ENCODE measurements at places on chromosomes 3 and 15.
A peak's percentile ranks its signal among the peaks of the same experiment; 100 is the strongest.

DNA sequence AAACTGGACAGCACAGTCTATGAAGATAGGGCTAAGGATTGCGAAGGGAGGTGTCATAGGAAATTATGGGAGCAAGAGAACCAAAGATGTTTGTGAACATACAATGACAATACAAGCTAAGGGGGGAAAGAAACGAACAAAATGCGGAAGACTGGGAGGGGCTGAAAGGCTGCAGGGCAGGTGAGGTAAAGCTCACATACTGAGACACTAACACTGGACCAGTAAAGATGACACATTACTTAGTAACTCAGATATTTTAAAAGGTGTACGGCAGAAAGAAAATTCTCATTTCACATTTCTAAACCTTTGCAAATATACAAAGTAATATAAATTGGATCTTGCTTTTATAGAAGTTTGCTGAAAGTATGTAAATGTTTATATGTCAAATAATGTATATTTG lies 10.1 kb downstream of the CLDND1 start:
- DNase-seq: no peak

- no peak for DNase-seq
Observed at GRCh38 chr3:188649521-188649920, 495.6 kb downstream of the LPP start.

DNA sequence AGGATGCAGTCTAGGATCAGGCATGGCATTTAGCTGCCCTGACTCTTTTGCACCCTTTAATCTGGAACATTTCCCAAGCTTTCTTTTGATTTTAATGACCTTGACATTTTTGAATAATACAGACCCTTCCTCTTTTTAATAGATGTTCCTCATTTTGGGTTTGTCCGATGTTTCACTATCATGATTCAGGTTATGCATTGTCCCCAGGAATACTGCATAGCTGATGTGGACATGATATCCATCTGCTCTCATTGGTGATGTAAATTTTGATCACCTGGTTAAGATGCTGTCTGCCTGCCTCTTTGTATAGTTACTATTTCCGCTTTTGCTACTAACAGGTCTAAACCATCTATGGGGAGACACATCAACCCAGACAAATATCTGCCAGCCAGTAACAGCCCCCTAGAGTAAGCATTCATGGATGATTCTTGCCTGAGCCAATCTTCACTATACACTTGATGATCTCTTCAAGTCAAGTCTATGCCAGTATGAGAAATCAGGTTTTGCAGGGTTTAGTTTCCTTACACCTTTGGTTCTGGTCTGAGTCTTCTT lies 50.6 kb upstream of the ULK4 start:
- DNase-seq: peak; percentile 79

- no peak for DNase-seq
Observed at GRCh38 chr3:196918968-196919367, 23.4 kb downstream of the NCBP2 start.

DNA sequence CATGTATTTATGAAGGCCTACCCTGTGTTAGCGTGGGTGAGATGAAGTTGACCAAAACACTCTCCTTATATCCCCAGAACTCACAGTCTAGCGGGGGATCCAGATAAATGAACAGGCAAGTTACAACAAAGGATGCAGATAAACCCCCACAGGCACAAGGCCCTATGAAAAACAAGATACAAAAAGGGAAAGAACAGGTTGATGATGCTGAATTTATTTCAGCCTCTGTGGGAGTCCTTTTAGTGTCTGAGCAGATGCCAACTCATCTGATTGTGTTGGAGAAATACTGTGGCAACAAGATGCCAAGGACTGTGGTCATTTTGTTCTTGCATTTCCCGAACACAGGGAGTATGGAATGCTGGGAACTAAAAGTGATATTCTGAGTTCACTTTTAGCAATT lies 300.0 kb downstream of the CHST2 start:
- no peak for DNase-seq

DNA sequence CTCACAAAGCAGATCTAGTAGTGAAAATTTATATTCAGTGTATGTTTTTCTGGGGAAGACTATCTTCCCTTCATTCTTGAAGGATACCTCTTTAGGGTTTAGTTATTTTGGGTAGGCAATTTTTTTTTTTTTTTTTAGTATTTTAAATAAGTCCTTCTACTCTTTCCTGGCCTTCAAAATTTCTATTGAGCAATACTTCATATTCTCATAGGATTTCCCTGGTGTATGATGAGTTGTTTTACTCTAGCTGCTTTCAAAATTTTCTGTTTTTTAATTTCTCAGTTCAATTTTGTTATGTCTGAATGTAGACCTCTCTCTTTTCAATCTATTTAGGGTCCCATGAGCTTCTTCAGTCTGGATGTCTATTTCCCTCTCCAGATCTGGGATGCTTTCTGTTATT lies 74.3 kb upstream of the PLSCR4 start:
- no peak for DNase-seq

DNA sequence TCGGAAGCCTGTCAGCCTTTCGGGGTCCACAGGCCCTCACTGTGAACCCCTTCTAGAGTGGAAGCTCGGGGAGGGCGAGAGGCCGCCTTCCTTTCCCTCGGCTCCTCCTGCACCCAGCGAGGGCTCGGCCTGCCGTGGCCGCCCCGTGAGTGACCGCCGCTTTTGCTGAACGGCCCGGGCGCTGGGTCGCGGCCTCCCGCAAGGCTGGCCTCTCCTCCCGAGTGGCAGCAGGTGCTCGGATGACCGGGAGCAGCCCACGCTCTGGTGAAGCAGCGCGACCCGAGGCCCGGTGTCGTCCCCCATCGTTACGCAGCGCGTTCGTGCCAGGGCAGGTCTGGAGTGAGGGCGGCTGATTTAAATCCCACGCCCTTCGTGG lies 53.8 kb downstream of the LRRK1 start:
- DNase-seq: no peak

DNA sequence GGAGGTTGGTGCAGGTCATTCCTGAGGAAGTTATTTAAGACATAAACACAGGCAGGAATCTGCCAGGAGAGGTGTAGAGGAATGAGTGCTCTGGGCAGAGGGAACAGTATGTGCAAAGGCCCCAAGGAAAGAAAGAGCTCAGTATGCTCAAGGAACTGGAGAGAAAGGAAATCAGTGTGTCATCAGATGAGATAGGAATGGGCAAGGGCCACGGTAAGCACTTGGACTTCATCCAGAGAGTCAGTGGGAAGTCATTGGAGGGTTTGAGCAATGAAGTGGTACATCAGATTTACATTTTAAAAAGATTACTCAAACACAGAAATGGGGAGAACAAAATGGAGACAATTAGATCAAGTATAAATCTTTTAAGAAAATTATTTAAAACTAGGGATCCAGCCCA lies 272.2 kb downstream of the ADAMTSL3 start:
- DNase-seq: no peak

DNA sequence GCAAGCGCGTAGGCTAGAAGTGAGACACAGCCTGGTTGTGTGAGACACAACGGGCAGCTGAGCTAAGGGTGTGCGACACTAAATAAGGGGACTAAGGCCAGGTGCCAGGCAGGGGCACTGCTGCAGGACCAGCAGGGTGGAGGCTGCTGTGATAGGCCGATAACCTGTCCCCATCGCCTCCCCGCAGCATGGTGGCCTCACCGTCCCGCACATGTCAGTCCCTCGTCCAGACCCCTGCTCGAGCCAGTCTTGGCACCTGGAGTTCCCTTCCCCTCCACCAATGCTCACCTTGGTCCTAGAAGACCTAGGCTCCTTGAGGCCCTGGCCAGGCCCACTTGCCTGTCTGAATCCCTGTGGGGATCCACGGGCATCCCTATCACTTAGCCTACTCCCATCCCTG lies 96.1 kb downstream of the HMG20A start:
- DNase-seq: no peak

GRCh38 chr3:143821862-143822261 lies 26.4 kb downstream of the SLC9A9 start:
- no peak for DNase-seq

DNA sequence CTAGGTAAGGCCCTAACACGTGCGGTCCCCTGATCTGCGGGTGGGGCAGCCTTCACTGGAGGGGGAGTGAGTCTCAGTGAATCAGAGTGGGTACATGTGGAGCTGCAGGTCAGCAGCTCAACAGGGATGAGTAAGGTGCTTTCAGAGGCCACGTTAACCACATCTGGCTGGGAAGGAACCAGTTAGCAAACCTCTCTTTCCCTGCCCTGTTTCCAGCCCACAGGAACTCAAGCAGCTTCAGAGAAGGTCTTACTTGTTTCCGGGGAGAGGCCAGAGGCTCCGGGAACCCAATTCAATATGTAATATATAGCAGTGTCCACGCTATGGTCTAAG lies 175.3 kb downstream of the XXYLT1 start:
- DNase-seq: no peak

Measured in germinal center (tissue), 1 donor.